ENCODE measurements at places on chromosomes 1 and 21.

DNA sequence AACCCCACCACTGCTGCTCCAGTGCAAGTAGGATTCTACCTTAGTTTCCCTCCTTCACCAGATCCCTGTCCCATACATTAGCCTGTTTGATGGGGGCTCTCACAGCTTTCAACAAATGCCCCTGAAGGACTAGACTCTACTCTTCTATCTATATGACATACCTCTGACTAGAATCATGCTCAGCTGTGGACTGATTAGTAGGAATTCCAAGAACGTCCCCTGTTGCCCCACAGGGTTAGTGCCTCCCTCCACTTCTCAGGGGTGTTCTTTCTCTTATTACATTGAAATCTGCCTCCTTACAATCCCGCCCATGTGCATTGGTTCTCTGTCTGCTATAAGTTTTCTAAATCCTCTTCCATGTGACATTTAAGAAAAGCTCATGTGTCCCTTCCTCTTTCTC, 375.9 kb upstream of the DUSP10 start:
- no peak for DNase-seq

DNA sequence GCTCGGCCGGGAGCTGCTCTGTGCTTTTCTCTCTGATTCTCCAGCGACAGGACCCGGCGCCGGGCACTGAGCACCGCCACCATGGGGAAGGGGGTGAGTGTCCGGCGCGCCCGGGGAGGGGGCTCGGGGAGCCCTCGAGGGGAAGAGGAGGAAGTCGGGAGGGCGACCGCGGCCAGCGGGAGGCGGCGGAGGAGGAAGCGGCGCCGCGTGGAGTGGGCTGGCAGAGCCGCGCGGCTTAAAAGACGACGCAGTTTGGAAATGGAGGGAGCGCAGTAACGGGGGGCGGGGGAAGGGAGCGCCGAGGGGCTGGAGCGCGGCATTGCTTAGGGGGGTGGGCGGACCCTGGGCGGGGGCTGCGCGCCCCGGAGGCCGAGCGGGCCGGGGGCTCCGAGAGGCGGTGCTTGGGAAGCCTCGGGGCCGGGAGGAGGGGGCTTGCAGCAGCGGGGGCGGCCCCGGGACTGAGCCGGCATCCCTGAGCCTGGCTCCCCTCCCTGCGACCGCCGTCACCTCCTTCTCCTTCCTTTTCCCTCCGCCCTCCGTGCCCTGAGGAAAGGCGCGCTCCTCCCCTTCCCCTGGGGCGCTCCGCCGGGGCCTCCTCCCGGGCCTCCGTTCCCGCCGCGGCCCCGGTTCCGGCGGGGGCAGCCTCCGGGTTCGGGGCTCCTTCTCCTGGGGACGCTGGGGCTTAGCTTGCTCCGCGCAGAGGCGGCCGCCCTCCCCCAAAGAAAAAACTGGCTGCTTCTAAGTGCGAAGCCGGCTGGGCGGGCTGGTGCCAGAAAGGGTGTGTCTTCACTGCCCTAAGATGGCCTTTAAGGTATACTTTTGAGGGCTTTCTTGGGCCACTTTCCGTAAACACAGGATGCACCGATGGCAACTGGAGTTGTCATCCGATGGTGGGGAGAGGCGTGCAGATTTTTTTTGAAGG, 648 bp downstream of the ATP1A1 start:
- no peak for DNase-seq

- no peak for DNase-seq
Measured at GRCh38 chr21:43727519-43728153, 8.7 kb downstream of the PDXK start.

DNA sequence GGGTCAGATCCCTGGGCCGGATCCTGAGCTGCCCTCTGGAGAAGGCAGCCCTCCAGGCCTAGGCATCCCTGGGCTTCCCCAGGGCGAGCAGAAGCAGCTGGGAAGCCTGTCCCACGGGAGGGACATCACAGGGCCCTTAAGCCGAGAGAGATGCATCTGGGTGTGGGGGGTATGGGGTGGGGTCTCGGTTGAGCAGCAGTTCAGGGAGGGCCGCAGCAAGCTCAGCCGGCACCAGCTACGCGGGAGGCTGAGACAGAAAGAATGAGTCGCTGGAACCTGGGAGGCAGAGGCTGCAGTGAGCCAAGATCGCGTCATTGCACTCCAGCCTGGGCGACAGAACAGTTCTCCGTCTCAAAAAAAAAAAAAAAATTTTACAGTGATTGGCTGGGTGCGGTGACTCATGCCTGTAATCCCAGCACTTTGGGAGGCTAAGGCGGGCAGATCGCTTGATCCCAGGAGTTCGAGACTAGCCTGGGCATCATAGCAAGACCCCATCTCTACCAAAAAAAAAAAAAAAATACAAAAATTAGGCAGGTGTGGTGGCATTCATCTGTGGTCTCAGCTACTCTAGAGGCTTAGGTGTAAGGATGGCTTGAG, 37.7 kb downstream of the RRP1 start:
- DNase-seq = no peak

DNA sequence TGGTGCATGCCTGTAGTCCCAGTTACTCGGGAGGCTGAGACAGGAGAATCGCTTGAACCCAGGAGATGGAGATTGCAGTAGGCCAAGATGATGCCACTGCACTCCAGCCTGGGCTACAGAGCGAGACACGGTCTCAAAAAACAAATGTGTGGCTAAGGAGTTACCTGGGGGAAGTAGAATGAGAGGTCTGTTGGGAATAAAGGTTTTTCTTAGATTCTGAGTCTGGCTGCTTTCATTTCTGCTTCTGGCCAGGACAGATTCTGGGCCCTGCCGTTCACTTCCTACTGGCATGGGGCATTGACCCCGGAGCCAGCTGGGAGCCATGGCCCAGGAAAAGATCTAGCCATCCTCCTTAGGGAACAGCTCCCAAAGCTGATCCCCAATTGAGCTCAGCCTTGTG, 420 bp upstream of the DCDC2B start:
- no peak for DNase-seq

- no peak for DNase-seq
Measured at GRCh38 chr1:107057197-107058133, 991 bp downstream of the PRMT6 start.

GRCh38 chr1:74549932-74550331, 37.5 kb upstream of the LRRC53 start:
- DNase-seq = no peak

DNA sequence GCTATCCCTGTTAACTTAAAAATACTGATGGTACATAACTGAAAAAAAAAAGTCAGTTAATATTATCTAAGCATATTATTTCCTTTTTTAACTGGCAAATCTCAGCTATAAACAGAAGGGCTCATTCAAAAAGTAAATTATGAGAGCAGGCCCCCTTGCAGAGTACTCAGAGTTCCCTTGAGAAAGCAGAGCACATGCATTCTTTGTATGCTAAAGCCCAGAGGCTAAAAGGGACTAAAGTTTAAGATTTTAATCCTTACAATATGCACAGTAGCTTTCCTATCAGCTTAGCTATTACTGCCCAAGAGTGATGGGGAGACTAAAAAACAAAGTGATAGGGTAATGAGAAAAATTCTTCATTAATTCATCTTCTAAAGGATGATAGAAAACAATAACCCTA, 18.5 kb downstream of the SLC16A1 start:
- DNase-seq = no peak

GRCh38 chr1:16204634-16205333, 7.7 kb downstream of the ARHGEF19 start:
- DNase-seq = no peak

GRCh38 chr1:238135708-238136664, 245.3 kb upstream of the ZP4 start:
- no peak for DNase-seq

DNA sequence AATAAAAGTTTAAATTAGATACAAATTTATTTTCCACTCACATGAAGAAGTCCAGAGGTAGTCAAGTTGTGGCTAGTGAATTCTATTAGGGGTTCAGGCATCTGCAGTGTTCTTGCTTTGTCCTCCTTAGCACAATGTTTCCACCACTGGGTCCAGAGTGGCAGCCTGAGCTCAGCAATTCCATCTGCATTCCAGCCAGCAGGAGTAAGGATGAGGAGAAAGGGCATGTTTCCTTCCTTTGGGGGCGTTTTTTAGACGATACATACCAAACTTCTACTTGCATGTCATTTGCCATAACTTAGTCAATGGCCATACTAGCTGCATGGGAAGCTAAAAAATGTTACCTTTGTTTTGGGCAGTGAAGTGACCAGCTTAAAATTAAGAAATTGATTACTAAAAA, 98.5 kb upstream of the VANGL1 start:
- DNase-seq = no peak

GRCh38 chr1:203911806-203912205, 50.4 kb downstream of the SNRPE start:
- DNase-seq = no peak

DNA sequence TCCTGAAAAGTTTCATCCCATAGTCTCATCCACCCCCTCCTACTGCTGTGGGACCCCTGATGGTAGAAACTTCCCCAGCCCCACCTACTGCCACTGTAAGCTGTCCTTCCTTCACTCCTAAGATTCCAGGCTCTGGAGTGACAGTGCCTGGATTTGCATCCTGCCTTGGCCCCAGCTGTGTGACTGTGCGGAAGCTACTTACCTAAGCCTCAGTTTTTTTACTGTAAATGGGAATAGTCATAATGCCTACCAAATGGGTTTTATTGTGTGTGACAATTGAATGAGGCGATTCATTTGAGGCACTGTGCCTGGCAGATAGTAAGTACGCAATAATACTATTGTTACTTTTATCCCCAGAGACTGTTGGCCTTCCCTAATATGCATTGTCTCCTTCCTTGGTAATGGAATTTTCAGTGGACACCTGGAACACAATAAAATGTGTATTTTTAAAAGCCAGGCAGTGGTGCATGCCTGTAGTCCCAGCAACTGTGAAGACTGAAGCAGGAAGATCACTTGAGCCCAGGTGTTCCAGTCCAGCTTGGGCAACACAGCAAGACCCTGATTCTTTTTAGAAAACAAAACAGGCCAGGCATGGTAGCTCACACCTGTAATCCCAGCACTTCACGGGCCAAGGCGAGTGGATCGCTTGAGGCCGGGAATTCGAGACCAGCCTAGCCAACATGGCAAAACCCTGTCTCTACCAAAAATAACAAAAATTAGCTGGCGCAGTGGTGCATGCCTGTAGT, 55.0 kb upstream of the ZNF326 start:
- no peak for DNase-seq
